ENCODE measurements at places on chromosomes 12 and 14.

DNA sequence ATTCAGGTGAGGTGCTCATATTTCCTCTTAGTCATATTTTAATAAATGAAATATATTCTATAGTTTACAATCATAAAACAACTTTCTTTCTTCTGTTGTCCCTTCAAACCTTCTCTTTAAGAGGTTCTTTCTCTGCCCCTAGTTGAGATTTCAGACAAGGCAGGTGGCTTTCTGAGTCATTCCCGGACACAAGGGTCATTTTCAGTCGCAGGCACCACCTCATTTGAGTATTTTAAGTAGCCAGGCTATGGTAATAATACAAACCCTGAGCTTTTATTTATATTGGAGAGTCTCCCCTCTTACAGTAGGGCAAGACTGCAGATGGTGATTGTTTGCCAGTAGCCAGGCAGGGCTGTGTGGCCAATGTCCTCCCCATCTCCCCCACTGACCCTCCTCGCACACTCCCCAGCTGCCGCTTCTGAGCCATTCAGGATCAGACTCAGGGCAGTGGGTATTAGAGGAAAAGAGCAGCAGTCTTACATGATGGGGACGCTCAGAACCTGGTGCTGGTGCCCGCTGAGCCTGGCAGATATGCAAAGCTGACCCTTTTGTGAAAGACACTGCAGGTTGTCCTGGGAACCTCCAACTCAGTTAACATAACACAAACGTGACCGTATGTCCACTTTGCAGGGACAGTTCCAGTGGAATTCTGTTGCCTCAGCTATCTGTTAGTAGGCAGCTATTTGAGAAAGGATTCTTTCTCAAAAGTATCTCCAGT is 101.1 kb upstream of the BCL2L14 start:
- H3K36me3 ChIP-seq: peaks cover 9% of the 10 kb centered on the region
- no peak overlapping the region for H3K4me3 ChIP-seq
- peaks cover 1% of the 10 kb centered on the region for H3K4me1 ChIP-seq

- H3K4me3 ChIP-seq: no peak overlapping the region
- H3K4me1 ChIP-seq: no peaks in the 10 kb centered on the region
- DNase-seq: no peak
- H3K27me3 ChIP-seq: peaks cover 29% of the 10 kb centered on the region
- no peaks in the 10 kb centered on the region for H3K36me3 ChIP-seq
Measured at GRCh38 chr14:69519204-69520100, 34.9 kb downstream of the PLEKHD1 start.

DNA sequence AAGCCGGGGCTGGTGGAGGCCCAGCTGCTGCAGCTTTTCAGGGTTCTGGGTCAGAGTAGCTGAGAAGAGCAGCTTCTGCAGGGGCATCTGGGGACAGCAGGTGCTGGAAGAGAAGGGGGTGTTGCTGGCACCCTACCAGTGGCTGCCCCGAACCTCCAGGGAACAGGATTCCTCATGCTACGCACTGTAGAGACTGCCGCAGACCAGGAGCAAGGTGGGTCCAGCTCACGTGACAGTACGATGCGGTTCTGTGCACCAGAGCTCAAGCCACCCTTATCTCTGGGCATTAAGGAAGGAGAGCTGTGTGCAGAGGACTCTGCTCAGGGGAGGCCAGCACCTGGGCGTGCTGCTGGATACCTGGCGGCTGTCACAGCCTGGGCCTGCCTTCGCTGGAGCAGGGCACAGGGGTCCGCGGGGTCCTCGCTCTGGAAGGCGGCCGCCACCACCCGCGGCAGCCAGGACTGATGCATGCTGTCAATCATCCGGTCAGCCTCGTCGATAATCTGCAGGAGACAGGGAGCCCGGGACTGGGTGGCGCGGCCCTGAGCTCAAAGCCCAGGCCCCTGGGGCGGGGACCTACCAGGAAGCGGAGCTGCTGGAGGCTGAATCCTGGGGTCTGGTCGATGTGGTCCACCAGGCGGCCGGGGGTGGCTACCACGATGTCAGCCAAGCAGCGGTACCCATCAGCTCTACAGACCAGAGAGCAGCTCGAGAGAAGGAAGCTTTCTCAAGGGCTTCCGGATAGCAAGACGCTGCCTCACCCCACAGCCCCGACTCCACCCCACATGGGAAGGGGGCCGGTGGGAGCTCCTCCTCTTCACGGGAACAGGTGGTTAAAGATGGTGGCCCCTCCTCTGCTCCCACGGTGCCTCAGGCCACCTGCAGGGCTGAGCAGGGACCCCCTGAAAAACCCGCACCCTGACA is 2.9 kb downstream of the DDX51 start:
- peaks cover 6% of the 10 kb centered on the region for H3K36me3 ChIP-seq
- no peak for DNase-seq
- H3K27me3 ChIP-seq: no peaks in the 10 kb centered on the region
- no peak overlapping the region for H3K4me3 ChIP-seq
- H3K27ac ChIP-seq: no peak overlapping the region

- no peaks in the 10 kb centered on the region for H3K4me1 ChIP-seq
- H3K36me3 ChIP-seq: no peaks in the 10 kb centered on the region
Measured at GRCh38 chr12:132399092-132400010, 70.0 kb upstream of the GALNT9 start.

- H3K4me3 ChIP-seq: peak overlapping the region; percentile 96
- DNase-seq: no peak
- no peaks in the 10 kb centered on the region for H3K27me3 ChIP-seq
- H3K4me1 ChIP-seq: peaks cover 19% of the 10 kb centered on the region
- H3K27ac ChIP-seq: peak overlapping the region; percentile 95
- peaks cover 31% of the 10 kb centered on the region for H3K36me3 ChIP-seq
Measured at GRCh38 chr14:73713206-73713802, 880 bp downstream of the PNMA1 start.

DNA sequence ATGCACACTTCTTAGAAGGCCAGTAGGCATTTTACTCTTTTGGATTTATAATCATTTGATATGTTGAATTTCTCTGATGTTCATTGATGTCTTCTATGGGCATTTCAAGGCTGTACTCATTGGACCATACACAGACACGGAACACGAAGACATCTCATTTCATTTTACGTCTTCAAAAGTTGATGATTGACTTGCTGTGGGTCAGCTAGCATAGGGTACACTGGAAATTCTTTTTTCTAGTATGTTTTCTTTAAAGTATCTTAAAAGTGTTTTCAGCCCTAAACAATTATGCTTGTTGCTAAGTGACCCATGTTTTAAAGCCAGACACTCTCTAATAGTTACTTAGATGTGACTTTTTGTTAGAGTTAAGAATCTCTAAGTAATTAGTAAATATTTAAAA is 16.3 kb downstream of the TRHDE start:
- H3K4me1 ChIP-seq: no peaks in the 10 kb centered on the region
- H3K4me3 ChIP-seq: no peak overlapping the region
- DNase-seq: no peak
- no peaks in the 10 kb centered on the region for H3K27me3 ChIP-seq
- no peak overlapping the region for H3K27ac ChIP-seq

DNA sequence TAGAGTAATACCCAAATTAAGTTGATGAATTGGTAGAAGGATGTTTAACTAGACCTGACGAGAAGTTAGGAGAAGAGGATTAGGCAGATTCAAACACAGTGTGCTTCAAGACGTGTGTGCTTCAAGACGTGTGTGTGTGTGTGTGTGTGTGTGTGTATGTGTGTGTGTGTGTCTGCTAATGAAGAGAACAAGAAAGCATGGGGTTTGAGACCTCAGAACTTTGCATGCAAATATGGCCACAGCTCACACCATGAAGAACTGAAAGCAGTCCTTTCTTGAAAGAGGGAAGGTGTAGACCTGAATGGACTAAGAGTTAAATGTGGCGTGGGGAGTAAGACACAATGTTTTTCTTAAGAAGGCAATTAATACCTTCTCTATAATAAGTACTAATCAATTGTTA is 32.5 kb upstream of the SSPN start:
- no peak overlapping the region for H3K27ac ChIP-seq
- H3K4me3 ChIP-seq: no peak overlapping the region
- H3K4me1 ChIP-seq: no peaks in the 10 kb centered on the region

GRCh38 chr12:128421375-128421774 is 154.4 kb downstream of the TMEM132C start:
- no peak overlapping the region for H3K27ac ChIP-seq
- no peak overlapping the region for H3K4me3 ChIP-seq
- H3K36me3 ChIP-seq: no peaks in the 10 kb centered on the region
- no peaks in the 10 kb centered on the region for H3K4me1 ChIP-seq
- no peaks in the 10 kb centered on the region for H3K27me3 ChIP-seq
- no peak for DNase-seq

- DNase-seq: no peak
- H3K36me3 ChIP-seq: no peaks in the 10 kb centered on the region
- no peak overlapping the region for H3K27ac ChIP-seq
- no peaks in the 10 kb centered on the region for H3K4me1 ChIP-seq
- no peak overlapping the region for H3K4me3 ChIP-seq
Measured at GRCh38 chr12:12922978-12923377, 29.0 kb downstream of the GPRC5D start.

GRCh38 chr12:56947633-56948456 is 9.6 kb downstream of the RDH16 start:
- no peak for DNase-seq
- H3K4me1 ChIP-seq: no peaks in the 10 kb centered on the region
- H3K27ac ChIP-seq: no peak overlapping the region
- no peak overlapping the region for H3K4me3 ChIP-seq

DNA sequence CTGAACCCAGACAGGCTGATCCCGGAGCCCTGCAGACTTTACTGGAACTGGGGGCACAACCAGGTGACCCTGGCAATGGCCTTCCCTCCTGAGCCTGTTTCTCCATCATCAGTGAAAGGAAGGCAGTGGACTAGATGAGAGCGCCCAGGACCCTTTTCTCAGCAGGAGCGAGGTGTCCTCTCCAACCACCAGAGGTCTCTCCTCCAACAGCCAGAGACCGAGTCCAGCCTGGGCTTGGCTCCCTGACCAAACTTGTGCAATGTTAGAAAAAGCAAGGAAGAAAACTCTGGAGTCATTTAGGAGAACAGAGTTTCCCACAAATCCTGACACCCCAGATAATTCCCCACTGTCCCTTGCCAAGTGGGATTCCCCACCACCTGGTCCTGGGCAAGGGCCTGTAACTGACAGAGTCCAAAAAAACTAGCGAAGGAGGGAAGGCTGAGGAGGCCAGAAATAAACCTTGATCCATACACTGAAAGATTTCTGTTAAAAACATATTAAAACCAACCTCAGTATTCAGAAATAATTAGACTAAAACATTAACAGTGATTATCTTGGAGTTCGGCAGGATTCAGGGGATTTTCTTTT is 9.0 kb downstream of the RPS6KL1 start:
- no peaks in the 10 kb centered on the region for H3K4me1 ChIP-seq
- no peak for DNase-seq
- H3K36me3 ChIP-seq: no peaks in the 10 kb centered on the region
- no peaks in the 10 kb centered on the region for H3K27me3 ChIP-seq
- H3K27ac ChIP-seq: no peak overlapping the region
- H3K4me3 ChIP-seq: no peak overlapping the region

DNA sequence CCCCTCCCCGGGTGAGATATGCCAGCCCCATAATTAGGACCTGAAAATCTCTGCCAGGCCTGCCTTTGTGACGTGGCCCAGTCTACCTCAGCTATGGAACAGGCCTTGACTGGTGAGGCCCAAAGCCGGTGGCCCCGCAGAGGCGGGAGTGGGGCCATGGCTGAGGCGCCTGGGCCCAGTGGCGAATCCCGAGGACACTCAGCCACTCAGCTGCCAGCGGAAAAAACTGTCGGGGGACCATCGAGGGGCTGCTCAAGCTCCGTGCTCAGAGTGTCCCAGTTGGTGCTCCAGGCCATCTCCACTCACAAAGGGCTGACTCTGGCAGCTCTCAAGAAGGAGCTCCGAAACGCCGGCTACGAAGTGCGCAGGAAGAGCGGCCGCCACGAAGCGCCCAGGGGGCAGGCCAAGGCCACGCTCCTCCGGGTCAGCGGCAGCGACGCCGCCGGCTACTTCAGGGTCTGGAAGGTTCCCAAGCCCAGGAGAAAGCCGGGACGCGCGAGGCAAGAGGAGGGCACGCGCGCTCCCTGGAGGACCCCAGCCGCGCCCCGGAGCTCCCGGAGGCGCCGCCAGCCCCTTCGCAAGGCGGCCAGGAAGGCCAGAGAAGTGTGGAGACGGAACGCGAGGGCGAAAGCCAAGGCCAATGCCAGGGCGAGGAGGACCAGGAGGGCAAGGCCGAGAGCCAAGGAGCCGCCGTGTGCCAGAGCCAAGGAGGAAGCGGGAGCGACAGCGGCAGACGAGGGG is 21.4 kb downstream of the ZNF641 start:
- no peak for DNase-seq
- no peaks in the 10 kb centered on the region for H3K4me1 ChIP-seq
- H3K4me3 ChIP-seq: no peak overlapping the region
- H3K27me3 ChIP-seq: peaks cover 12% of the 10 kb centered on the region
- no peaks in the 10 kb centered on the region for H3K36me3 ChIP-seq

DNA sequence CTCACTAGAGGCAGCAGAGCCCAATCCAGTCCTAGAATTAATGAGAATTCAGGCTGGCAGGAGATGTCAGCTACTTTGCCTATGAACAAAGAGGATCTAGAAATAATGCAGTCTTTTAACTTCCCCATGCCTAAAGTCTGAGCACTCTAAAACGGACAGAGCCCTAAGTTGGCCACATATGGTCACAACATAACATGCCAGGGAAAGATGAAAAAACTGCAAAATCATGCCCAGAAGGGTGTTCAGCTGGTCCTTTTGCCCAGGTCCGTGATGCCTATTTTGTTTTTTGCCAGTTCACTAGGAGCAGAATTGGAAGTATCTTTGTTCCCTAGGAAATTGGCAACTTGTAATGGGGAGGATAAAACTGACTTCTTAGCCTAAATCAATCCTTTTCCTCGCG is 20.3 kb upstream of the LMNTD1 start:
- H3K36me3 ChIP-seq: no peaks in the 10 kb centered on the region
- no peak overlapping the region for H3K4me3 ChIP-seq
- no peaks in the 10 kb centered on the region for H3K27me3 ChIP-seq
- no peaks in the 10 kb centered on the region for H3K4me1 ChIP-seq
- DNase-seq: no peak

DNA sequence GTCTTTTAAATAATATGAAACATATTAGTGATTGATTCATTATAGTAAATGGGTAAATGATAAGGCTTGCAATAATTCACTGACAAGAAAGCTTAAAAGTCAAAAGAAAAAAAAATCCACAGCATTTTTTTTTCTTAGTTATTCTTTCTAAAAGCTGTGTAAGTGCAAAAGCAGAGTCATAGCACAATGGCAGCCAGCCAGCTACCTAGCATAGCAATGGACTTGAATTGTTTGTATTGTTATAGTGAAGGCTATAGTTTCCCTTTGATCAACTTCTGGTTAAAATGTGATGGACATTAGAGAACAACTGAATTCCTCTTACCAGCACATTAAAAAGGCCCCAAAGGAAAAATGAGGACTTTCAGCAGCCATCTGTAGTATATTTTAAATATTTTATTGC is 232.1 kb downstream of the NAV3 start:
- H3K36me3 ChIP-seq: no peaks in the 10 kb centered on the region
- H3K4me1 ChIP-seq: no peaks in the 10 kb centered on the region
- no peak for DNase-seq
- no peak overlapping the region for H3K27ac ChIP-seq

DNA sequence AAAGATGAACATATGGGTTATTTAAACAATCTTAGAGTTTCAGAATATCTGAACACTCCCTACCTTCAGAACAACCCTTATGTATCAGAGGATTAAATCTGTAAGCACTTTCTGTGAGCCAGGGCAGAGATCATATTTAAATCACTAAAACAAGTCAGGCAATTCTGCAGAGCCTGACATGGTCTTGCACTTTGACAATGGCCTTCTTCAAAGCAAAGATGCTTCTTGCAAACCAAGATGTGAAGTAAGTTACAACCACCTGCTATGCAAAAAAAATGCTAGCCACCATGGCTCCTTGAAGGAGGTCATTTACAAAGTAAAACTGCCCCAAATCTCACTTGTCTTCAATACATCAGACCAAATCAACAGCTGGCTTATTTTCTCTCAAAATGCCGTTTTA is 3.2 kb downstream of the PPP1CC start:
- peaks cover 65% of the 10 kb centered on the region for H3K4me1 ChIP-seq
- no peak for DNase-seq
- H3K27me3 ChIP-seq: no peaks in the 10 kb centered on the region
- H3K4me3 ChIP-seq: peak overlapping the region; percentile 99

Data from activated CD8-positive, alpha-beta memory T cell treated with anti-CD3 and anti-CD28 coated beads, Interleukin-2, amount 10 ng/mL, durations not matched to agents 7 days and 5 days (primary cell).